ENCODE measurements at places on chromosomes 3 and 15. TPM values are rescaled to one million over a fixed set of nuclear protein-coding genes. Genes with fewer than 3 reads are reported as not detected.

DLEC1 gene
- 28.8 TPM for total RNA-seq

POC1A gene
- 3.9 TPM for total RNA-seq

CYP1A1 gene
- 0.31 TPM for total RNA-seq

ANKDD1A gene
- 6.8 TPM for total RNA-seq

A4GNT gene
- total RNA-seq, result 0.25 TPM

ABI3BP gene
- total RNA-seq, result 86.7 TPM

PAK6 gene
- 8.4 TPM for total RNA-seq

CLDN16 gene
- 2.0 TPM for total RNA-seq

INKA1 gene
- 6.1 TPM for total RNA-seq

HACD2 gene
- total RNA-seq, result 40.7 TPM

CEP97 gene
- 21.0 TPM for total RNA-seq

PLXNA1 gene
- 22.6 TPM for total RNA-seq

CERS3 gene
- not detected for total RNA-seq

ZFAND6 gene
- total RNA-seq, result 160 TPM

ANKRD63 gene
- not detected for total RNA-seq

GOLGA6D gene
- not detected for total RNA-seq
